ENCODE measurements at places on chromosomes 6 and 20.

DNA sequence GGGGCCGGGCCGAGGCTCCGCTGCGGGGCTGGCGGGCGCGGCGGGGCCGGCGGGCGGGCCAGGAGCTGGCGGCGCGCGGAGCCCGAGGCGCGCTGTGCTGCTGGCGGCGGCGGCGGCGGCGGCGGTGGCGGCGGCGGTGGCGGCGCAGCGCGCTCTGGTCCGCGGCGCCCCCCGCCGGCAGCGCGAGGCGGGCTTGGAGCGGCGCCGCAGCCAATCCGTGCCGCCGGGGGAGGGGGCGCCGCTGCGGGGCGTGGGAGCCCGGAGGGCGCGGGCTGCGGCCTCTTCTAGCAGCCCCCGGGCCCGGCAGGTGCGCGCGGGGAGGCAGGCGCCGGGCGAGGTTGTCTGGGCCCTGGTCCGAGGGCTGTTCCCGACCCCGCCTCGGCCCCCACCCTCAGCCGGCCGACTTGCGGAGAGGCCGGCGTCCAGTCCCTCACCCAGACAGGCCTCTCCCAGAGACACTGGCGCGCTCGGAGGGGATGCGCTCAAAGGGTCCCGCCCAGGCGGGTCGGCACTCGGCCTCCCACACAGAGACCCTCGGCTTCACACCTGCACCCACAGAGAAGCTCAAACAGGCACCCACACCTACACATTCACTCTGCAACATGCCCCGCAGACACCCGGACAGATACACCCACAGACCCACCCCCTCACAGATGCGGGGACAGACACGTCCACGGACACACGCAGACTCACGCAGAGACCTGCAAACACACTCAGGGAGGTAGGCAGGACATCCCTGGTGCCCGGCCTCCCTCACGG lies at the start of gene RIMS4:
RIMS4 (minus strand) TSS at position 156 of the 759 bp plus-strand sequence. CDS start 275 bp downstream, outside the sequence.
- no peak for DNase-seq

GRCh38 chr20:38114353-38114791 lies 50.7 kb downstream of the TGM2 start:
- DNase-seq = no peak

DNA sequence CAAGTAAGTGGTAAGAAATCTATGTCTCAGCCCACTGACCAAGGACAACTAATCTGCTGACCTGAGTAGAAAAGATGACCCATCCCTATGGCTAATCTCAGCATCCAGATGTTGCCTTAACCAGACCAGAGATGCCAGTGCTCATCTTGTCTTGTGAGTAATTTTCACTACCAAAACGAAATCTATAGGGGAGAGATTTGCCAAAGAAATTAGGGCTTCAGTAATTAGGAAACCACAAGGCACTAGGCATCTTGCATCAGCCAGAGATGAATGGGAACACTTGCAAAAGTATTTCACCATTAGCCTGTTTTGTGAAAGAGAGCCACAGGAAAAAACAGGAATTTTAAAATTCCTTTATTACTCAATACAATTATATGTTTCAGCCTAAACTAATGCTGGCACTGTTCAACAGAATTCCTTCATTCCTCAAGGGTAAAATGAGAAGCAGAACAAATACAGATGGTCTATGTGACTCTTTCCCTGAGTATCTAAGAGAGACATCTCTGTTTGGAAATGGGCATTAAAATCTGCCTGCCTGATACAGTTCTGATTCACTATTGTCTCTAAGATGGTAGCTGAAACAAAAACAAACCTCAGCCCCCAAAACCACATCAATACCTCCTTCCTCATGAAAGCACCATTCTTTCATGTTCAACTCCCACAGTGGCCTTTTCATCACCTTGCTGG lies 87.8 kb downstream of the GMDS start:
- no peak for DNase-seq

DNA sequence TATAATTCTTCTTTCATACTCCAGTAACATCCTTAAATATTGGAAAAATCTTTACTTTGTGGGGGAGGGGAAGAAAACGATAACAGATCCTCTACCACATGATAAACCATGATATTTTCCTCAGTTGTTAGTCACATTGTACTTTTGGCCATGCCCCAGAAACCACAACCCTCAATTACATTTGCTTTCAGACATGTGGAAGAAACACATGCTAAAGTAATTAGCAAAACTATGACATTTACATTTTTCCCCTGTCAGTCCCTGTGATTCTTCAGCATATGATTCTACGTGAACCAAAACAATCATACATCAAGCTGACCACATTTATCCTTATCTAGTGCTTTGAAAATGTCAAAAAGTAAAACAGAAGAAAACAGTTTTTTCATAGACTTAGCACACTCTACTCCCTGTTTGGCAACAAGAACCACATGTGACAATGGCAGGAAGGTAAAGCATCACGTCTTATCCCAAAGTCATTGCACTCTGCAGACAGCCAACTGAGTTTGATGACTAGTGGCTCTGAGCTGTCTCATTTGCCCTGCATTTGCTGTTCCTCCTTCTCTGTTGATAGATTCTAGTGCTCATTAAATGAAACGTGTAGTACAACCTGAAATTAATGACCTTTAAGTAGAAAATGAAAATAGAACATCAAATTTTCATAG lies 505.8 kb upstream of the MARCKS start:
- DNase-seq = no peak

GRCh38 chr6:47718571-47718970 lies 20.2 kb downstream of the ADGRF4 start:
- DNase-seq = no peak

- no peak for DNase-seq
These were observed 5.6 kb upstream of the UQCC2 start for GRCh38 chr6:33716890-33717632.

- no peak for DNase-seq
These were observed 171.3 kb downstream of the SLC16A10 start for GRCh38 chr6:111258615-111259088.

DNA sequence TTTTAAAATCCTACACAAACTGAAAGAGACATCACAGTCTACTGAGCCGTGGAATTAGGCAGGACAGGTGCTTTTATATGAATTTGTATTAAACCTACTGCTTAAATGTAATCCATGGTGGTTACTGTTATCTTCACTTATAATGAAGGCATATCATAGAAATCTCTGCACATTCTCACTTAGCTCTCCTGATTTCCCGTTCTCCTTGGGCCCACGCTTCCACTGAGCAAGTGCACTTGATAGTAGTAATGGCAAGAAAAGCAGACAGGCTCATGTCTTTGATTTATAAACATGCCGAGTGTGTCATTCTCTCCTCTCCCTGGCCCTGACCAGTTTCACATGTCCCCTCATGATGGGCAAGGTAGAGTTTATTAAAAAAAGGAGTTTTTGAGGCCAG lies 186.3 kb downstream of the HIVEP2 start:
- no peak for DNase-seq

- DNase-seq = no peak
These were observed 301.3 kb downstream of the ZNF217 start for GRCh38 chr20:53292347-53292746.

DNA sequence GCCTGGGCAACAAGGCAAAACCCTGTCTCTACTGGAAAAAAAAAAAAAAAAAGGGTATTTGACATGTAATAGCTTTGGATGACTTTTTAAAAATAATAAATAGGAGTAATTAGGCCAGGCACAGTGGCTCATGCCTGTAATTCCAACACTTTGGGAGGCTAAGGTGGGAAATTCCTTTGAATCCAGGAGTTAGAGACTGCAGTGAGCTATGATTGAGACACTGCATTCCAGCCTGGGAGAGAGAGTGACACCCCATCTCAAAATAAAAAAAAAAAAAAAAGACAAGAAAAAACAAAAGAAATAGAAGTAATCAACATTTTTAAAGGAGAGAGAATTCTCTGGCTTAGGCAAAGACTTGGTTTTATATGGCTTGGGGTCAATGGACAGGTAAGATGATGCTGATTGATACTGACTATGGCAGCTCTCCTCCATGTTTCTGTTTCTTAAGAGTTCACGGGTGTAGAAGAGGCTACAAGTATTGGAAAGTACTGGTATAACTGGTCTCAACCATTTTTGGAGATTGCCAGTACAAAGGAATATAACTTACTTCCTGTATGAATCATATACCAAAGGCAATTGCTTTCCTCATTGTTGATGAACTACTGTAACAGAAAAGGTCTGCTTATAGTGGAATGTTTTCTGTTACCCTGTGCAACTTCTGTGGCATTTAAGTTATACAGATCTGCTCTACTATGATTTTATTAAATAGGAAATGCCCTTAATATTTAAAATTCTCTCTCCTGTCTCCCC lies 10.1 kb downstream of the MAP3K5 start:
- DNase-seq = no peak

DNA sequence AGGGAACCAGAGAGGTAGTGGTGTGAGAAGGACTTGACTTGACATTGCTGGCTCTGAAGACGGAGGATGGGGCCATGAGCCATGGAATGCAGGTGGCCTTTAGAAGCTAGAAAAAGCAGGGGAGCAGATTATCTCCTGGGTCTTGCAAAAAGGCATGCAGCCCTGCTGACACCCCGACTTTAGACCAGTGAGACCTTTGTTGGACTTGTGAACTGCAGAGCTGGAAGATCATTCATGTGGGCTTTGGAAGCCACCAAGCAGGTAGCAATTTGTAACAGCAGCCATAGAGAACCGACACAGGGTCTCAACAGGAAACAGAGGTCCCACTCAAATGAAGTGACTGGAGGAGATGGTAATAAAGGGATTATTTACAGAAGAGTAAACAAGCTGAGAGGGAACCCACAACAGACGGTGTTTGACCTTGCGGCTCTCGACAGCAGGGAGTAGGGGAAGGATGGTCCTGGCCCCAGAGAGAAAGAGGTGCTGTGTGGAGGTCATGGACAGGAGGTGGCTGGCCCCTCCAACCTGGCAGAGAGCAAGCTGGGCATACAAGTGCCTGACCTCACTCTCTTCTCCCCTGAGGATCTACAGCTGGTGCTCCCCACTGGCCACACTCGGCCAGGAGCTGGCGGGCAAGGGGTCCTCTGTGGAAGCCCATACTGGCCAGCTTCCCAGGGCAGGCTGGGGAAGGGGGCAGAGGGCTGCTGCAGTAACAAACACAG lies 43.9 kb downstream of the SLC22A23 start:
- no peak for DNase-seq

Data from activated CD8-positive, alpha-beta memory T cell treated with anti-CD3 and anti-CD28 coated beads, Interleukin-2, amount 50 U/mL, for 4 hours (primary cell).